ENCODE measurements at places on chromosomes 5 and 9.

DNA sequence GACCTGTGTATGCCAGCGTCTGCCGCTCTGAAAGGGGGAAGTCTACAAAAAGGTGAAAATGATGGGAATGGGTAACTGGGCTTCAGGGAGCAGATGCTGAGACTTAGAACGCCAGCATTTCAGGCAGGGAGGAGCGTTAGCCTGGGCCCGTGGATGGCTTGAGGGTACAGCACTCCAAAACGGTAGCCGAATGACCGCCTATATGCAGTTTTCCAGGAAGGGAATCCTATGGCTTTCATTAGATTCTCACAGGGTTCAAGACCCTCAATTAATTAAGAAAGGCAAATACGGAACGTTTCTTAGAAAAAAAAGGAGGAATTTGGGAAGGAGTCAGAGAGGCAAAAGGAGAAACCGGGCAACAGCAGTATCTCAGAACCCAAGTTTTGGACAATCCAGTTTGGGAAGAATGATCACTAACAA lies 639 bp downstream of the AMACR start:
- no peak for DNase-seq

DNA sequence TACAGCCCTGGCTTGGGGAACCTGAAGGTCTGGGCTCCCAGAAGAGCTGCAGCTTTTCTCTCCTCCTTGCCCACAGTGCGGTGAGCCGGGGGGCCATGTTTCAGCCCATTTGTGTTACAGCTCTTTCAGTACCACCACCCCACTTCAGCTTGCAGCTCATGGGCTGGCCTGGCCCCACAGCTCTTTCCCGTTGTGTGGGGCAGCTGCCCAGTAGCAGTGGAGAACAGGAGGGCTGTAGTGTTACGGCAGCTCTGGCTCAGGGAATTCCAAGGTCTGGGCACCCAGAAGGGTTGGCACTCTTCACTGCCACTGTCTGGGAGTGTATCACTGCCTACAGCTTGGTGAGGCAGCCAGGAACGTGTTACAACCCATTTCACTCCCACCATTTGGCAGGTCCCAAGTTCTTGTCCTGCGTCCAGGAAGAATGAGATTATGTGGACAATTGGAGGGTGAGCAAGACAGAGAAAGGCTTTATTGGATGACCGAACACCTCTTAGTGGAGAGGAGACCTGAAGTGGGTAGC lies 390.5 kb downstream of the KDM4C start:
- no peak for DNase-seq

DNA sequence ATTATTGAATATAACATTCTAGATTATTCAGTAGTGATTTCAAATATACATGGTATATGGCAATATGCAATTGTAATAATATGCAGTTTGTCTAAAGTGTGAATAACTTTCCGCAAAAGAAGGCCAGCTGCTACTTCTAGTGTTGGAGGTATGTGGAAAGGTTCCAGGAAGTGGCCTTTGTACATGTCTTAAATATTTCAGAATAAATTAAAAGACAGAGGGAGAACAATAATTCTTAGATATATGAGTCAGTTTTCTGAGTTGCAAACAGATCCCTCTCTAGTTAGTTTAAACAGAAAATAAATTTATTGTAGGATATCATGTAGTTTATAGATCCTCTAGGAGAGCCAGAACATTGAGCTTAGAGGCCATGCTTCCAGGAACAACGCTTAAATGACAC lies 210.8 kb upstream of the ELL2 start:
- no peak for DNase-seq

GRCh38 chr5:176663566-176663965 lies 16.3 kb downstream of the TSPAN17 start:
- DNase-seq, result no peak

DNA sequence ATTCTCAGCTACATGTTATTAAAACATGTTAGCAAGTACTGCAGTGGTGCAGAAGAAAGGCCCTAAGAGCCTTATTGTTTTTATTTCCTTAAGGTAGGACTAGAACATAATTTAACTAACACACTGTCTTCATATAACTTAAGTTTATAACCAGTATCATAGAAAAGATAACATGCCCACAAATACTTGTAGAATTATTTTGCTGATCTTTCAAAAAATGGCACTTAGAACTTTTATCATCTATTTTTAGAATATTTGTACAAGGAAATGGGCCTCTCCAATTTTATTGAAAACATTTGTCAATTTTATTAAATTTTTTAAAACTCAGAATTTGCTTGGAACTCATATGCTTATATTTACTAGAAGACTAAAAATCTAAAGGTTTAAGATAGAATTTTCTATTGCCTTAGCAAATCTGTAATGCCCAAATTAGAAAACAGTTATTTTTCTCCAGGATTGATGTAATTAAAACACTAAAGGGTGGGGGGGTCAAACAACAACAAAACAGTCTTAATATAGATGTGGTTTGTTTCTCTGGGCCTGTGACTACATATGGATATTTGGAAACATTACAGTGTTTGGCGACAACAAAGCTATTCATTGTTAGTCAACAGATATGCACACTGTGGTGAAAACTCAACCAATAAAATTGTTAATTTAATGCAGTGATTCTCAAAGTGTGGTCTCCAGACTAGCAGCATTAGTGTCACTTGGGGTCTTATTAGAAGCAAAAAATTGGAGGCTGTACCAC lies 360.4 kb downstream of the PDE4D start:
- DNase-seq, result no peak

GRCh38 chr5:153672347-153673090 lies 182.0 kb downstream of the GRIA1 start:
- no peak for DNase-seq

DNA sequence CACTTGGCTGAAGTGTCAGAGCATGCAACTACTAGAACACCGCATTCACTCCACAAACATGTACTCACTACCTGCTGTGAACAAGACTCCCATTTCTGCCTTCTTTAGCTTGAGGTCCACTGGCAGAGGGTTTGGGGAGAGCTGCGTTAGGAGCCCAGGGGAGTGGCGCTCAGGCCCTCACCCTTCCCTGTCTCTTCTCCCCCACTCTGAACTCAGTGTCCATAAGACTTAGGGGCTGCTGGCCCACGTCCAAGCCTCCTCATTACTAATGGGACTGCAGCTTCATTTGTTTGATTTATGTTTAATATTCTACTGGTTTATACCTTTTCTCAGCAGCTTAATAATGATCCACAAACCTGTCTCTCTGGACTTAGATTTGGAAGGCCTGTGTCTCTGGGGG lies 70.9 kb downstream of the HSPA4 start:
- no peak for DNase-seq

DNA sequence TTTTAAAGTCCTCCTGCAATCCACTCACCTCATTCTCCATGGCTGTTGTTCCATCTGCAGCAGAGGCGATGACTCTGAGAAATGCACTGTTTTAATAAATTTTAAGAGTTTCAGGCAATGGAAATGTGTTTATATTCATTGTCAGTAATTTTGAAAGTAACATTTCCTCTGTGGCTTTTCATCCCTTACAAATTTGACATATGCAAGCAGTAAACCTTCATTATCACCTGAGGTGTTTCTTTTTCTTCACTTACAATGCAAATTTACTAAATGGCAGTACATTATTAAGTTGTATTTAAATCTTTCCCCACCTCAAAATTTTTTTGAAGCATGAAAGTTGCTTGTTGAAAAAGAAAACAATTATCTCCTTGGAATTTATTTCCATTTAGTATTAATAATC lies 136.9 kb downstream of the DIRAS2 start:
- DNase-seq, result no peak

DNA sequence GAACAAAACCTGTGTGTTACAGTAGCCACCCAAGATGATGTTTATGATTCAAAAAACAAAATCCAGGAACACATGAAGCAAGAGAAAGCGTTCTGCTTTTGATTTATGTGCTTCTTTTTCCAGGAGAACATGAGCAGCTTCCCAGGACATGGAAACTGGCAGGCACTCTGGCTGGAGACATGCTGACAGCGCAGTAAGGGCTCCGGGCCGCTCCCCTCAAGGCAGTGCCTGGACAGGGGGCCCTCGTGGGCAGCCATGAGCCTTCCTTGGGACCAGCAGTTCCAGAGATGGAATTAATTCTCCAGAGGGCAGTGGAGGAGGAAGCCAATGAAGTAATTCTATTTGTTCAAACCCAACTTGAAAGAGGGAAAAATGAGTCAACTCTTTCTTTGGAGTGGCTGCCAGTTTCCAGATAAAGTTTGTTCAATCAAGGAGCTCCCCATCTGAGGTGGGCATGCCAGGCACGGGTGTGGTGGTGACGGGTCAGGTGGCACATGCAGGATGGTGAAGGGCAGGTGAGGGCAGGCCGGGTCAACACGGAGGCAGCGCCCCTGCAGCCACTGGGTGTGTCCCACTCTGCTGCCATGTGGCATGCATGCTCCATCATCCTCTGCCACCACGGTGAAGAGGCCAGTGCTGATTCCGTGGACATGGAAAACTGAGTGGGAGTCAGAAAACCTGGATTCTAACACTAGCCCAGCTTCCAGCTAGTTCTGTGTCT lies 83.8 kb downstream of the OTULIN start:
- DNase-seq, result no peak
